ENCODE measurements at places on chromosomes 6 and 20.
A peak's percentile ranks its signal among the peaks of the same experiment; 100 is the strongest.

DNA sequence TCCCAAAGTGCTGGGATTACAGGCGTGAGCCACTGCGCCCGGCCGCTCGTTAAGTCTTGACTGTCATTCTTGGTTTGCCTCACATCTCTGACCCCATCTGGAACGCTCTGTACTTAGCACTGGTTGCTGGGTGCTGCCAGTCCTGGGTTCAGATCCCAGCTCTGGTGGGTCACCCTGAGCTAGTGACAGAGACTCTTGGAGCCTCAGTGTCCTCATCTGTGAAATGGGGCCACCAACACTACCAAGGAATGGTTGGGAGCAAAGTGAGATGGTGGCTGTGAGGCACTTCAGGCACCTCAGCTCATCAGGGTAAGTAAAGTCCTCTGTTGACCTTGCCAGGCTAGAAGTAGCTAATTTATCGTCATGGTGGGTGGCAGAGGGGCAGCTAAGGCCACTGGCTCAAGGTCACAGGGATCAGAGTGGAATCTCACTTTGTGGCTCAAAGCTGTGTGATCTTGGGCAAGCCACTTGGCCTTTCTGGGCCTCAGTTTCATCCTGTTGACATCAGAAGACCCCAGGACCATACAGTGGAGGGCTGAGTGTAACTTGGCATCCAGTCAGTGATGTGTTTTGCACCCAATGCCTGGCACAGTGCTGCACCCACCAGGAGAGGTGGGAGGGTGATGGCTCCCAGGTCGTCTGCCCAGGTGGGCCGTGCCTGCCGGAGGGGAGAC lies 46.7 kb downstream of the UBE2V1 start:
- no peak for DNase-seq

DNA sequence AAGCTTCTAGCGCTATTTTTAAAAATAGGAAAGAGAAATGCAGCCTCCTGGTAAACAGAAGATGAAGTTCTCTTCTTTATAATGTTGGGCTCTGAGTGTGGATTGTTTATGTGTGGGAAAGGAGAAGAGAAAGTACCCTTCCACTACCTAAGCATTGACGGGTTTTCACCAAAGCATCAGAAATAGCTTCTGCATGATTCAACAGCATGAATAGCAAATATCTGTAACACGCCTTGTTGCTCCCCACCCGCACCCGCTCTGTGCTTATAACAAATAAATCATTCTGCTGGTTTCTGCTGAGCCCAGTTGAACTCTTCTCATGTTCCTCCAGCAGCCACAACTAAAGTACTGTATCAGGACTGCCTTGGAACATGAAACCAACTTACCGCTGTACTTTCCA lies 20.7 kb downstream of the TXLNB start:
- peak; percentile 5 for DNase-seq

GRCh38 chr6:125985979-125986300 lies 400 bp upstream of the TRMT11 start:
- DNase-seq, result no peak

- DNase-seq, result no peak
Observed at GRCh38 chr20:20820104-20820503, 107.7 kb upstream of the RALGAPA2 start.

DNA sequence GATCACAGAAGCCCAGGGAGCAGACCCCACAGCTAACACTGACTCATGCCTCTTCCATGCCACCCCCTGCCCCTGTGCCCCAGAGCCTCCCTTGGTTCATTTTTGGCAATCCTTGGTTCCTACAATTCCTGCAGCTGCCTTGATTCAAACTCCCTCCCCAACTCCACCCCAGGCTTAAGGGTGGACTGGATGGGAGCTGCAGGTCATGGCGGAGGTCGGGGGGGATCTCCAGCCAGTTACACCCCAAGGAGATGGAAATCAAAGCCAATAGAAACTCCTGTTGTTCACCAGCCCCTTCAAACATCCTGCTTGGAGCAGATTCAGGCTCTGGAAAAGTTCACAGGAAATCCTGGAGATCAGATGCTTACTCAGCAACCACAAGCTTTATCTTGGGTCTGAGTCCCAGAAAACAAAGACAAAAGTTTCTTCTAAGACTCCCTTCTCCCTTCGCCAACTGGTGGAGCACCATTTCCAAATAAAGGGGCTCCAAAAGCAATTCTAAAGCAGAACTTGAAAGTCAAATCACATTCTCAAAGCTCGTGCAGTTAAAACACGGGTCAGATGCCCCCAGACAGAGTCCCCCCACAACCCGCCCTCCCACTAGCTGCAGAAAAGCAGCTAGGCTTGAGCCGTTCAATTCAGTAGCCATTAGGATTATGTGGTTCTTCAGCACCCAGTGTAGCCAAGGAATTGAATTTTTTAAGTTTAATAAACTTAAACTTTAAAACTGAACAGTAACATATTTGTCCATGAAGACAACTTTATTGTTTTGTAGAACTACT lies 149.5 kb downstream of the ANKRD60 start:
- peak; percentile 55 for DNase-seq

All from H54 (cell line).